ENCODE measurements at places on chromosomes 12 and 14.

DNA sequence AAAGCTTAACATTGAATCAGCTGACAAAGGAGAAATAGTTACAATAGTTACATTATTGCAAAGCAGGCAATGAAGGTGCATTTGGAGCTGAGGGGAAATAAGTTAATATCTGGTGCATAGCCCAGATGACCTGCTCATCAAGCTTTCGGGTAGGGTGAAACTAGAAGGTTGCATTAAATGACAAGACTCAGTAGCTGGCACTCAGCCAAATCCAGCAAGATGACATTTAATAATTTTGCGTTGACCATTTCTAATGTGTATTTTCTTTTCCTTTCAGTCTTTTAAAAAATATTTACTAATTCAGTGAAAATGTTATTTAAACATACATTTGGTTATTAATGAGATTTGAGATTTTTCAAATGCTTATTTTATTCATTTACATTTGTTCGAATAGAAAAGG, 188.6 kb downstream of the SLC5A8 start:
- no peak for DNase-seq

GRCh38 chr14:38567703-38568102, 311.8 kb upstream of the CLEC14A start:
- no peak for DNase-seq

GRCh38 chr14:57487771-57488170, 5.9 kb downstream of the CCDC198 start:
- DNase-seq, result no peak

- DNase-seq, result no peak
Measured at GRCh38 chr14:25501749-25502148, 451.8 kb upstream of the STXBP6 start.

GRCh38 chr14:84937016-84937415, 592.9 kb upstream of the FLRT2 start:
- DNase-seq, result no peak

DNA sequence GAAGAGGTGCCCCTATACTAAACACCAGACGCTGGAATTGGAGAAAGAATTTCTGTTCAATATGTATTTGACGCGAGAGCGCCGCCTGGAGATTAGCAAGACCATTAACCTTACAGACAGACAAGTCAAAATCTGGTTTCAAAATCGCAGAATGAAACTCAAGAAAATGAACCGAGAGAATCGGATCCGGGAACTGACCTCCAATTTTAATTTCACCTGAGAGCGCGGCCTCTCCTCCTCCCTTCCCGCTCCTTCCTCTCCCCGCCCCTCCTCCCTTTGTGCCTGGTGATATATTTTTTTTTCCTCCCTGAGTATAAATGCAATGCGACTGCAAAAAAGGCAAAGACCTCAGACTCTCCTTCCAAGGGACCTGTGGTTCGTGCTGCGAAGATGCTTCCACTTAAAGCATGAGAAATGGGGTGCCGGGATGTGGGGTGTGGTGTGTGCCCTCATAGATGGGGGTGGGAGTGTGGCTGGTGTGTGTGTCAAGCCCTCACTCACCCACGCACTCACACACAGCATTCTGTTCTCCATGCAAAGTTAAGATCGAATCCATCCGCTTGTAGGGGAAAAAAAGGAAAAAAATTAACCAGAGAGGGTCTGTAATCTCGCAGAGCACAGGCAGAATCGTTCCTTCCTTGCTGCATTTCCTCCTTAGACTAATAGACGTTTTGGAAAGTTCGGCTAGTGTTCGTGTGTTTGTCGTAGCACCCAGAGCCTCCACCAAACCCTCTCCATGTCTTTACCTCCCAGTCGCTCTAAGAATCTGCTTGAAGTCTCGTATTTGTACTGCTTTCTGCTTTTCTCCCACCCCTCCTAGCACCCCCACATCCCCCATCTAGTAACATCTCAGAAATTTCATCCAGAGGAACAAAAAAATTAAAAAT, 4.5 kb downstream of the HOXC10 start:
- DNase-seq, result no peak

DNA sequence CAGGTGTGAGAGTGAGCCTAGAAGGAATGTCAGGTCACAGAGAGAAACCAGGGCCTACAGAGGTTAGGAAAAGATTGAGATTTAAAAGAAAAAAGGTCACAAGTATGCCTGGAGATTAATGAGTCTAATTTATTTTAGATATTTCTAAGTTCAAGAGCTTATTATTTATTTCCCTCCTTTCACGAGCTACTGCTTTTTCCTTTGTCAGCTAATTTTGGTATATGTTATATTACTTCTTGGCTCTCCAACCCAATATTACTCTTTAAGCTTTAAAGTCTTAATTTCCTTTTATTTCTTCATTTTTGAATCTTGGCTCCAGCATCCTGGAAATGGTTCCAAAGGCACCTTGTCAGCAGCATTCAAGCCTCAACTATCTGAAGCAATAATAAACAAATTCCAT, 109.5 kb upstream of the MIS18BP1 start:
- DNase-seq, result no peak

DNA sequence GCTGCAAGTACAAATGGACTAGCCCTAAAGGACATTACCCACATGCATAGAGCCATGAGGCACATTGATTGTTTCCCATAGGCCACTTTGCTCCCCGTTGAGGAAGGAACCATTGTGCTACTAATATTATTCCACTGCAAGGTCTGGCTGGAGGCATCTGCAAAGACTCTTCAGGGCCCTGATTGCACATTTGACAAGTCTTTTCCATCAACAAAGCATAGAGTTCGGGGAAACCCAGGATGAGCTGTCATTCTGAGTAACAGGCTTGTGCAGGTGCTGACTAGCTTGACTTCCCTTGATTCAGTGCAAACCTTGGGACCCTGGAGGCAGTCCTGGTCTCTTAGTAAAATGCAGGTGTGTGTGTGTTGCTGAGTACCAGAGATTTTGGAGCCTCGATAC, 73.8 kb downstream of the SUSD6 start:
- no peak for DNase-seq
